Melanocyte of skin (primary cell): ENCODE measurements at places on chromosomes 12 and 14. TPM values are rescaled to one million over a fixed set of nuclear protein-coding genes. Genes with fewer than 3 reads are reported as not detected.

RPL10L gene
- not detected in 2 replicates for total RNA-seq

CSRP2 gene
- total RNA-seq = 11.7 and 30.0 TPM in 2 replicates

CLEC6A gene
- total RNA-seq = not detected in 2 replicates

RBMS2 gene
- total RNA-seq = 9.0 and 10.3 TPM in 2 replicates

AVPR1A gene
- under 0.01 TPM in 1 of 2 replicates, not detected in the other for total RNA-seq

OTOGL gene
- under 0.01 and 0.15 TPM in 2 replicates for total RNA-seq

BTG1 gene
- 20.3 and 25.1 TPM in 2 replicates for total RNA-seq

NELL2 gene
- 0.15 and 1.3 TPM in 2 replicates for total RNA-seq

OR11H7 gene
- total RNA-seq = not detected in 2 replicates

MYH6 gene
- not detected in 2 replicates for total RNA-seq

LRTM2 gene
- not detected in 2 replicates for total RNA-seq

SIRT4 gene
- total RNA-seq = 0.67 and 0.93 TPM in 2 replicates

NOC4L gene
- 24.6 and 32.7 TPM in 2 replicates for total RNA-seq

E2F7 gene
- 7.6 and 13.1 TPM in 2 replicates for total RNA-seq

CLEC4D gene
- not detected in 2 replicates for total RNA-seq

MANSC4 gene
- total RNA-seq = 0.36 TPM in 1 of 2 replicates, not detected in the other

LRCOL1 gene
- total RNA-seq = 0.34 and 1.8 TPM in 2 replicates

DEGS2 gene
- not detected in 2 replicates for total RNA-seq

SLC7A7 gene
- total RNA-seq = 1.2 and 1.7 TPM in 2 replicates

TMCC3 gene
- 4.2 and 4.3 TPM in 2 replicates for total RNA-seq

KRT4 gene
- total RNA-seq = not detected in 2 replicates

BDKRB2 gene
- under 0.01 TPM in 2 replicates for total RNA-seq

LIN7A gene
- total RNA-seq = under 0.01 TPM in 1 of 2 replicates, not detected in the other

LBHD2 gene
- not detected in 2 replicates for total RNA-seq

HOXC11 gene
- total RNA-seq = 0.15 and 0.33 TPM in 2 replicates

ZBTB42 gene
- total RNA-seq = 6.5 and 6.9 TPM in 2 replicates

OTUB2 gene
- total RNA-seq = 1.3 and 2.6 TPM in 2 replicates

TAS2R8 gene
- under 0.01 TPM in 1 of 2 replicates, not detected in the other for total RNA-seq

KRT82 gene
- not detected in 2 replicates for total RNA-seq

CLMN gene
- 5.7 and 9.6 TPM in 2 replicates for total RNA-seq

CLEC4A gene
- total RNA-seq = not detected in 2 replicates

BCL2L14 gene
- total RNA-seq = not detected in 2 replicates

GYS2 gene
- not detected in 2 replicates for total RNA-seq

DTX1 gene
- 0.34 and 0.36 TPM in 2 replicates for total RNA-seq

NGB gene
- total RNA-seq = not detected in 2 replicates

GPR135 gene
- 0.69 and 3.6 TPM in 2 replicates for total RNA-seq

WNT1 gene
- not detected in 2 replicates for total RNA-seq

TAS2R20 gene
- 3.9 and 4.3 TPM in 2 replicates for total RNA-seq

WNT5B gene
- 0.33 and 0.62 TPM in 2 replicates for total RNA-seq

DAAM1 gene
- 17.6 and 34.4 TPM in 2 replicates for total RNA-seq

PTPRO gene
- total RNA-seq = 0.36 TPM in 1 of 2 replicates, not detected in the other

AGAP2 gene
- under 0.01 TPM in 2 replicates for total RNA-seq

SLC8A3 gene
- under 0.01 TPM in 1 of 2 replicates, not detected in the other for total RNA-seq

EML5 gene
- total RNA-seq = 0.36 and 0.69 TPM in 2 replicates

FAM186B gene
- total RNA-seq = 0.36 and 1.7 TPM in 2 replicates
